ENCODE measurements at places on chromosomes 3 and 15.

GRCh38 chr15:67549736-67550135 is 7.2 kb downstream of the MAP2K5 start:
- no peak for DNase-seq

GRCh38 chr3:104102386-104102785 is 1264.3 kb upstream of the ALCAM start:
- no peak for DNase-seq

DNA sequence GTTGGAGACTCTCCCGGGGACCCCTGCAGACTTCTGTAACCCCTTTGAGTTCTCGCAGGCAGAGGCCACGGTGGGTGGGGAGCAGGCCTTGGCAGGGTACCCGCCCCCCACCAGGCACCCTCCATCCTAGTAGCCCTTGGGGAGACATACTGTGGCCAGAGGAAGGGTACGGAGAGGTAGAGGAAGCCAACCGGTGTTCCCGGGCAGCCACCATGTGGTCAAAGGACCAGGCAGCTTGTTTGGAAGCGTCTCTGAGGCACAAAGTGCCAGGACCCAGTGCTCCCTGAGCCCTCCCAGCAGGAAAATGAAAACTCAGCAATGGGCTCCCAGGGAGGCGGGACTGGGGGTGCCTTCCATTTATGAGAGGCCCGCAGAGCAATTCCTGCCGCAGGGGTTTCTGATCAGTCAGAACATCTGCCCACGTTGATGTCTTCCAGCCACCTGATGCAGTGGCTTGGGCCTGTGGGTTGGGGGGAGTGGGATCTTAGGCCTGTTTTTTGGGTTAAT is 53.0 kb upstream of the CGNL1 start:
- DNase-seq: no peak

DNA sequence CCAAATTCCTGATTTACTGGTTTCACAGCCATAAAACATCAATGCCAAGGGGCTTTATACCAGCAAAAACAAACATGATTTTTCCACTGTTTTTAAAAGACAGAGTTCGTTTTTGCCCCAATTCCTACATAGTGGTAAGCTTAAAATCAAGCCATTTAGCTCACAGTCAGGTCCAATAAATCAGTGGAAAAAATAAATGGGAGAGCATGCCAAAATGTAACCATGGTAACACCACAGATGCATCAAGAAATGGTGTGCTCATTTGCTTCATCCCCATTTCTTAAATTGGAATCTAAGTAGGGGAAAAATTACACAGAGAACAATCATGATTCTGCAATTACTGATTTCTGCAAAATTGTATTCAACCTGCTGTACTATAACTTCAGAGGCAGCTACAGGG is 418.8 kb downstream of the MAGI1 start:
- DNase-seq: no peak

DNA sequence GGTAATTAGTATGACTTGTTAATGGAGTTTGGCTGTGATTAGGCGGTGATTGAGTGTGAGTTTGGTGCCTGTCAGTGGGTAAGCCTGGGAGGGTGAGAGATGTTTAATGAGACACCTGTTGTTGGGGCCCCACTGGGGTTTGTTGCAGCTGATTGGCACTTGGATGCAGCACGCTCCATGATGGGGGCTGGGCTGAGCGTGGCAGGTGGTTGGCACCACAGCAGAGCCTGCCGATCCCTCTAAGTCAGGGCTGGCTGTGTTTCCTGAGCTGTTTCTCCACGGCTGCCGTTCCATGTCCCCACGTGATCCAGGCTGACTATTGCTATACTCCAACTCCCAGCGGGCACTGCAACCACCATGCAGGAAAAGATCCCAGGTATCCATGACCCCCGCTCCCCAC is 93.5 kb upstream of the ARRDC4 start:
- no peak for DNase-seq

GRCh38 chr15:100332231-100332630 is 9.5 kb downstream of the ADAMTS17 start:
- DNase-seq: no peak

- no peak for DNase-seq
Measured at GRCh38 chr15:73838831-73839426, 34.4 kb upstream of the TBC1D21 start.

DNA sequence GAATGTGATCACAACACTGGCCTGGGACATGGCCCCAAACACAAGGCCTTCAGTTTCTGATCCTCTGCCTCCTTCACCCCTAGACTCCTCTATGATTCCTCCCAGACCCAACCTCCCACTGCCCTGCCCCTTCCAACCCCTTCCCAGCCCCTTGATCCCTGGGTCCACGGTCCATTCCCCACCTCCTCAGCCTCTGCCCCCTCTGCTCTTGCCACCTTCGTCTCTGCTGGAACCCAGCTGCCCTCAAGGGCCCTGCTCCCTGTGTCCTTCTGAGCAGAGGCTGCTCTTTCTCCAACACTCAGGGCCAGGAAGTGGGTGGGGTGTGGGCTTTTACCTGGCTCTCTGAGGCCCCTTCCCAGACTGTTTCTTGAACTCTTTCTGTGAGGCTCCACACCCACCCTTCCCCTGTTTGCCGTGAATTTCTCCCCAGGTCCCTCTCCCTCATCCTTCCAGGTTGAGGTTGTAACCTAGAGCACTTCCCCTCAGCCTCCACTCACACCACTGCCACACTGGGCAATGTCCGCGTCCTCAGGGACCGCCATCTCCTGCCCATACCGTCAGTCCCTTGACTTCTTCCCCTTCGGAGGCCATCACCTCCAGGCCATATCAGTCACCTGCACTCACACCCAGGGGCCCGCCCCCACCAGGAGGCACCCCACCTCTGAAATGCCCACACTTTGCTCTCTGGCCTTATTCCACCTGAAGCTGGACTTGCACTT is 18.7 kb upstream of the SLCO2A1 start:
- DNase-seq: no peak

- no peak for DNase-seq
Measured at GRCh38 chr3:13045904-13046568, 27.2 kb downstream of the IQSEC1 start.

DNA sequence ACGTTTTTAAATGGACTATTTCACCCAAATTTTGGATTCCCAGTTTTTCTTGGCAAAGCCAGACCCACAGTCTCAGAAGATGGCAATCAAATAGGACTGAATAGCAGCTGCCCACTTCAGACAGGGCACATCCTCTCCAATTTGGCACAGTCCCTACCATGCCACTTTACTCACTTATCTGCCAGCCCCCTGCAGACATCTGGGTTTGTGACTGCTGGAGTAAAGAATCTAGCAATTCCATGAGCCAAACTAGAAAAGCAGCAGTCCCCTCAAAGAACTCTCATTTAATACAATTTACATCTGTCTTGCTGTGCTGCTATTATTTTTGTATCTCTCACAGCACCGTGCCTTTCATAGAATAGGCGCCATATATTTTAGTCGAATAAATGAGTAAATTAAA is 16.0 kb upstream of the LRRN1 start:
- DNase-seq: no peak

DNA sequence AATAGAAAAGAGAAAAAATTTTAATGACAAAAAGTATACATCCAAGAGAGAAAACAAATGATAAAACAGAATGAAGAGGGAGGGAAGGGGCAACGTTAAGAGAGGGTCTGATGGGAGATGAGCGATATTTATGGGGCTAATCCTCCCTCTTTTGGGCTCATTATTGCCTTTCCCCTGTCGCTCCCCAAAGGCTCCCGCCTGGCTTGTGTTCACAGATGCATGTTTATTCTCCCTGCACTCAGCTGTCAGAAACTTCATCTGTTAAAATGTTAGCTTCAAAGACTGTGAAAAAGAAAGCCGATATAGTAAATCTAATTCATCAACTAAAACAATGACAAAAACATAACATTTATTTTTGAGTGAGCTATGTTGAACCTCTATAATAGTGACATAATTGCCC is 74.3 kb downstream of the GABRB3 start:
- no peak for DNase-seq

DNA sequence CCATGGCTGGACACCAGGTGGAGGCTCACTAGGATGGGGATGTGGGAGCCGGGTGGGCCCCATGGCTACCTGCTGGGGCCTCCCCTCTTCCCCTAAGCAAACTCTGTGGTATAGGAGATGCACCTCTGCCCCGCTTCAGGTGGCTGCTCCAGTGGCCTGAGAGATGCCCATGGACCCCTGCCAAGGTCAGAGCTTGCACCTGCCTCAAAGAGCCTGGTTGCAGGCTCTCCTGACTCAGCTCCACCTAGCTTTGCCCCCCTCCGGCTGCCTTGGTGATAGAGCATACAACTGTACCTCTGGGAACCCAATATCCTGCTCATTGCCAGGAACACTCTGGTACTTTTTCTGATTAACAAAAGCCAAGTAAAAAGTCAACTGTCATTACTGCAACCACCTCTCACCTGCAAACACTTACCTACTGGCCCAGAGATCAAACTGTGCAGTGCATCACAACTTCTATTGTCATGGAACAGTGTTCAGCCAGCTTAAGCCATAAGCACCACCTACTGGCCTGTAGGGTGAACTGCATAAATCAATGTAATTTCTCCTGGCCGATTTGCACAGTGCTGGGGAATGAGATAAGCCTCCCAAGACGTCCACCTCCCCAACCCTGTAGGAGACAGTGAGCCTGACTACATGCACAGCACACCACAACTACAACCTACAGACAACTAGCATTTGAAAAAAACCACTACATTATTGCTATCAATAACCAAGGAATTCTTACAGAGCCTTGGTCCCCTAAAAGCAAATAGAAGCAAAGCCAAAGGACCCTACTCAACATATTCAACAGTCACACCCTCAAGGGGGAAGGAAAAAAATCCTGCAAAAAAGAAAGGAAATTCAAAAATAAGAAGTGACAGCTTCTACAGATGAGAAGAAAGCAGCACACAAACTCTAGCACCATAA is 352.4 kb upstream of the ARHGEF26 start:
- DNase-seq: peak; percentile 65

DNA sequence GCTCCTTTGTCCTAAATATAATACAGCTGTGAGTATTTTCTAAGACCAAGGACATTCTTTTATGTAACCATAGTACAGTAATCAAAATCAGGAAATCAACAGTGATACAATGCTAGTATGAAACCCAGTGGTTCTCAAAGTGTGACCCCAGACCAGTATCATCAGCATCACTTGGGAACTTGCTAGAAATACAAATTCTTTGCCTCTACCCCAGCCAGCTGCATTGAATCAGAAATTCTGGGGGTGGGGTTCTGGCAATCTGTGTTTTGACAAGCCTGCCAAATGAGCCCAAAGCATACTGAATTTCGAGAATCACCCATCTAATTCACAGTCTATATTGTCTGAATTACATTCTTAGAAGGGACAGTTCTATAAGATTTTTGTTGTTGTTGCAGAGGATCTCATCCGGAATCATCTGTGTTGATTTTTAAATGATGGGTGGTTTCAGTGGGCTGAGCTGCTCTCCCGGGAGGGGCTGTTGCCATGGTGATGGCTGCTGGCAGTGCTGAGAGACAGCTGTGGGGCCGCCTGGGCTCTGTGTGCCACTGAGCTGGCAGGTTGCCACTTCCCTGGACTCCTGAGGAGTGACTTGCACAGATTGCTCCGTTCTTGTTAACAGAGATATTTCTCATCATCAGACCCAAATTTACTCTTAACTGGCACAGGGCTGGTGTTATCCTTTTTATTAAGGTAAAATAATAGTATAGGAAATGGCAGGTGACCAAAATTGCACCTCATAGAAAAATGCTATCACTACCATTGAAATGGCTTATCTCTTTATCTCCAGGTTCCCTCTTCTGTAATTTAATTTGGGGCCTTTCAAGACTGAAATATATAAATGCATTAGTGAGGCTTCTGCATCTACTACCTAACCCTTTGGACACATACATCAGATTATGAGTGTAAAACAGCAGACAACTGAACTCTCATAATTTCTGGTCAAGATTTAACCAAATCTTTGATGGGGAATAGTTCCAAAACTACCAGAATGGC is 56.5 kb downstream of the NEK11 start:
- no peak for DNase-seq

DNA sequence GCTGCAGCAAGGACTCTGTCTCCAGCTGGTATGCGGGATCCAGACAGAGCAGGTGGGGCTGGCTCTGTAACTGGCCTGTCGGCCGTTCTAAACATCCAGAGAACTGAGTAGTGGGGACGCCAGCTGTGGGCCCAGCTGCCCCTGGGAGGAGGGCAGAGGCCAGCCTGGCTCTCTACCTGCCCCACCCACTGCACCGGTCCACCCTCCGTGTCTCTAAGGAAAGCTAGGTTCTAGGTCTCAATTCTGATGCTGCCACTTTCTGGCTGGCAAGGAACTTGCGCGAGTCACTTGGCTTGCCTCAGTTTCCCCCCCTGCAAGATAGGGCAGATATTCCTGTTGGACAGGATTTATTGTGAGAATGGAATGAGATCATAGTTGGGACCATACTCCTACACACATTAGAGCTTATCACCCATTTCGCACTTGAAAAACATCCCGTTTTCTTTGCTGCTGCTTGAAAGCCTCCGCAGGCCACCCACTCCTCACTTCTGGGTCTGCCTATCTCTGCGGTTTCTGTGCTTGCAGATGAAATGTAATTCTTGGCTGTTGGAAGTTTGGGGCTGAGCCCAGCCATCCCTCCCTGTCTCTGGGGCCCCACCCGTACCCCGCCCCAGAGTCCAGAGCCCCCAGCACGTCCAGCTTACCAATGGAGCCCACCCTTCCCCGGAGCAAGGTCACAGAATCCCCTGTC is 65.8 kb downstream of the IQSEC1 start:
- no peak for DNase-seq

GRCh38 chr15:93997071-93997658 is 234.2 kb upstream of the MCTP2 start:
- no peak for DNase-seq

DNA sequence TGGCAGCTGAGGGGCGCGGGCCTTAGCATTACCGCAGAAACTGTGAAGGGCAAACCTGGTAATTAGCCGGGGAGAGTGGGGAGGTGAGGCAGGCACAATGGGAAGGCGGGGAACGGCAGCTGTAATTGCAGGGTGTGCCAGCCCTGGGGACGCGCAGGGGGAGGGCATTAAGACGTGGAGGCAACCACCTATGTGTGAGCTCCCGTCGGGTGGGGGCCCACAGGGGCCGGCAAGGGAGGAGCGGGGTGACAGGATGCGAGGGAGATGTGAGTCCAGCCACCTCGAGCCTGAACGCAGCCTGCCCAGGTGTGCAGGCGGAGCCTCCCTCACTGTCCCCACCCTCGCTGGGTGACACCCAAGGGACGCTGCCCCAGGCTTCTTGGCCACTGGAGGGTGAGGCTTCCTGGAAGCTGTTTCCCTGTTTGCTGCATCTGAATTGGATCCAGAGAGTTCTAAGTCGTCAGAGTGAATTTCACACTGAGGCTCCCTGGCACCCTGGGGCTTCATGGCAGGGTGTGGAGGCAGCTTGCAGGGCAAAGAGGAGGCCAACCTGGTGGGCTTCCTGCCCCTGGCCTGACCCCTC is 130.6 kb upstream of the MEF2A start:
- DNase-seq: no peak

GRCh38 chr3:46721009-46721408 is 3.3 kb upstream of the PRSS50 start:
- DNase-seq: no peak

DNA sequence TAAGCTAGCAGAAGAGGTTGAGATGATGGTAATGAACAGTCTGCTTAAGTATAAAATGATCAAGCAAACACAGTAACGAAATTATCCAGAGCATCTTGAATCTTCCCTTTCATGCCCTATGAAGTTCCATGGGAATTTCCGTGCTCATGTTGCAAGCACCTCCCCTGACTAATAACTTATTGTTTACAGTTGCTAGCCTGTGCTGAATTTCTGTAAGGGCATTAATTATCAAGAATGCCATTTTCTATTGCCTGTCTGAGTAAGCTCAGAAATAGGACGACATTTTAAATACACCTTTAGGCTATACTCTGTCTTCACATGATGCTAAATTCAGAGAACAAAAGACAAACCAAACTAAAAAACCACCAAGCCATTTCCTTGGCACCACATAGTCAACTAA is 257.5 kb upstream of the LRTM1 start:
- DNase-seq: no peak

GRCh38 chr3:31946484-31947081 is 34.5 kb downstream of the OSBPL10 start:
- DNase-seq: no peak

Data from CD4-positive, alpha-beta memory T cell (primary cell).